A549 treated with CORT108297 at 1 μM for 4 hours (cell line): ENCODE measurements at places on chromosomes 13 and 19. TPM values are rescaled to one million over a fixed set of nuclear protein-coding genes. Genes with fewer than 3 reads are reported as not detected.

The SIGLEC7 gene
- not detected in 5 replicates for total RNA-seq

The NKG7 gene
- total RNA-seq, result not detected in 5 replicates

The CD177 gene
- 0.07 to 0.16 TPM (median 0.10 TPM) in 5 replicates for total RNA-seq

The KIRREL2 gene
- 0.32 to 0.69 TPM (median 0.49 TPM) in 5 replicates for total RNA-seq

The ILF3 gene
- total RNA-seq, result 149 to 174 TPM (median 168 TPM) in 5 replicates

The CEACAM19 gene
- total RNA-seq, result 8.3 to 10.6 TPM (median 9.8 TPM) in 5 replicates

The ATP8B3 gene
- total RNA-seq, result 1.9 to 3.1 TPM (median 2.8 TPM) in 5 replicates

The TNFSF13B gene
- total RNA-seq, result 0.02 to 0.23 TPM (median 0.09 TPM) in 5 replicates

The PEAK3 gene
- total RNA-seq, result not detected in 5 replicates

The LRRC4B gene
- 0.37 to 0.93 TPM (median 0.67 TPM) in 5 replicates for total RNA-seq

The CTU1 gene
- 5.0 to 16.2 TPM (median 14.7 TPM) in 5 replicates for total RNA-seq

The PABPC3 gene
- 0.10 to 0.17 TPM (median 0.14 TPM) in 5 replicates for total RNA-seq

The ZNF649 gene
- total RNA-seq, result 0.15 to 0.51 TPM (median 0.27 TPM) in 5 replicates

The ZNF665 gene
- total RNA-seq, result not detected in 5 replicates

The KIR2DL4 gene
- total RNA-seq, result not detected in 5 replicates

The RNASEH2A gene
- 37.6 to 51.5 TPM (median 48.6 TPM) in 5 replicates for total RNA-seq

The TEX101 gene
- total RNA-seq, result not detected in 5 replicates

The SOX1 gene
- not detected in 5 replicates for total RNA-seq

The IRS2 gene
- total RNA-seq, result 17.0 to 27.2 TPM (median 21.4 TPM) in 5 replicates

The INSL3 gene
- total RNA-seq, result 0.30 to 0.66 TPM (median 0.39 TPM) in 5 replicates

The NLRP13 gene
- 0.02 TPM in 1 of 5 replicates, not detected in the others for total RNA-seq

The KLK6 gene
- total RNA-seq, result 0.16 to 0.50 TPM (median 0.23 TPM) in 5 replicates

The FXYD1 gene
- total RNA-seq, result 0.08 to 0.45 TPM (median 0.30 TPM) in 5 replicates

The PSG6 gene
- not detected in 5 replicates for total RNA-seq

The ZNF793 gene
- 0.05 TPM in 2 of 5 replicates, not detected in the others for total RNA-seq

The CD209 gene
- not detected in 5 replicates for total RNA-seq

The ADAMTS10 gene
- 10.9 to 20.7 TPM (median 20.2 TPM) in 5 replicates for total RNA-seq

The WIZ gene
- 14.4 to 24.0 TPM (median 22.8 TPM) in 5 replicates for total RNA-seq

The ZSCAN1 gene
- total RNA-seq, result not detected in 5 replicates

The GJB2 gene
- 0.66 to 1.0 TPM (median 0.87 TPM) in 5 replicates for total RNA-seq

The KCNN1 gene
- total RNA-seq, result 0.35 to 1.0 TPM (median 0.69 TPM) in 5 replicates

The TNNT1 gene
- total RNA-seq, result 114 to 145 TPM (median 137 TPM) in 5 replicates

The HIPK4 gene
- 0.17 to 0.29 TPM (median 0.27 TPM) in 5 replicates for total RNA-seq

The SRRM5 gene
- 0.65 to 1.3 TPM (median 0.76 TPM) in 5 replicates for total RNA-seq

The ABHD8 gene
- total RNA-seq, result 2.2 to 3.9 TPM (median 3.5 TPM) in 5 replicates

The CERS1 gene
- total RNA-seq, result 4.4 to 6.0 TPM (median 5.6 TPM) in 5 replicates

The GPR4 gene
- 0.06 to 0.13 TPM (median 0.10 TPM) in 5 replicates for total RNA-seq

The NFILZ gene
- total RNA-seq, result not detected in 5 replicates

The ZNF333 gene
- 2.3 to 3.8 TPM (median 3.0 TPM) in 5 replicates for total RNA-seq

The PCDH17 gene
- total RNA-seq, result 0.01 to 0.04 TPM (median 0.02 TPM) in 4 of 5 replicates, not detected in the other

The COMP gene
- 0.04 to 0.06 TPM (median 0.05 TPM) in 4 of 5 replicates, not detected in the other for total RNA-seq

The NLRP5 gene
- total RNA-seq, result not detected in 5 replicates

The GNA15 gene
- 0.06 to 0.08 TPM (median 0.07 TPM) in 5 replicates for total RNA-seq

The SWSAP1 gene
- total RNA-seq, result 1.6 to 2.4 TPM (median 2.1 TPM) in 5 replicates

The PPM1N gene
- 6.4 to 8.3 TPM (median 7.8 TPM) in 5 replicates for total RNA-seq

The HRC gene
- total RNA-seq, result not detected in 5 replicates

The TMEM150B gene
- not detected in 5 replicates for total RNA-seq

The NXNL1 gene
- total RNA-seq, result not detected in 5 replicates

The PRSS57 gene
- 0.13 TPM in 1 of 5 replicates, not detected in the others for total RNA-seq
